Left ventricle myocardium inferior (tissue), 1 donor: ENCODE measurements at places on chromosomes 6 and 20. TPM values are rescaled to one million over a fixed set of nuclear protein-coding genes. Genes with fewer than 3 reads are reported as not detected.

Gene RSPH9
- total RNA-seq = 0.08 TPM

Gene LY6G6C
- not detected for total RNA-seq

Gene EGFL8
- total RNA-seq = 9.2 TPM

Gene SLCO4A1
- 12.7 TPM for total RNA-seq

Gene HLA-DQB2
- total RNA-seq = 1.9 TPM
